Calu3 (cell line): ENCODE measurements at places on chromosomes 12 and 14. TPM values are rescaled to one million over a fixed set of nuclear protein-coding genes. Genes with fewer than 3 reads are reported as not detected.

- DNase-seq: peak; percentile 58
- peaks cover 20% of the 10 kb centered on the region for H3K4me1 ChIP-seq
- H3K27me3 ChIP-seq: peaks cover 85% of the 10 kb centered on the region
- peaks cover 18% of the 10 kb centered on the region for H3K36me3 ChIP-seq
- peak overlapping the region; percentile 64 for H3K4me3 ChIP-seq
These were observed 620 bp downstream of the MMP17 start for GRCh38 chr12:131828671-131829355.

GRCh38 chr12:67442896-67443295 lies 173.7 kb downstream of the CAND1 start:
- no peak overlapping the region for H3K27ac ChIP-seq
- DNase-seq: no peak
- H3K27me3 ChIP-seq: no peaks in the 10 kb centered on the region
- no peak overlapping the region for H3K4me3 ChIP-seq

Gene CEP83
- total RNA-seq: 28.3 and 28.9 TPM in 2 replicates

GRCh38 chr12:75766263-75767160 lies 255.1 kb upstream of the KRR1 start:
- H3K36me3 ChIP-seq: peaks cover 6% of the 10 kb centered on the region
- DNase-seq: peak; percentile 63
- peak overlapping the region; percentile 73 for H3K27ac ChIP-seq
- no peaks in the 10 kb centered on the region for H3K27me3 ChIP-seq

GRCh38 chr12:42524716-42525115 lies 64.8 kb downstream of the PRICKLE1 start:
- no peak overlapping the region for H3K27ac ChIP-seq
- H3K27me3 ChIP-seq: no peaks in the 10 kb centered on the region
- no peak for DNase-seq
- H3K4me1 ChIP-seq: no peaks in the 10 kb centered on the region

DNA sequence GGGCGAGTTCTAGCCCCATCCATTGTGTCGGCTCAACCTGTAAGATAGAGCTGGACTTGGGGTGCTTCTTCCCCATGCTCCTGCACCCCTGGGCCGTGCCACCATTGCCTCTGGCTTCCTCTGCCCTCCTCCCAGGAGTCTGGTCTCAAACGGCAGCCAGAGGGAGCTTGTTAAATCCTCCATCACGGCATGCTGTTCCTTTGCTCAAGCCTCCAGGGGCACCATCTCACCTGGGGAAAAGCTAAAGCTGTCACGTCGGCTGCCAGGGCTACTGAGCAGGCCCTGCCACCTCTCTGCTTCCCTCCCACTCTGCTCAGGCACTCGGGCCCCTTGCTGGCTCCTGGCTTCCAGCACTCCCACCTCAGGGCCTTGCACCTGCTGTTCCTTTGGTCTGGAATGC lies 140.4 kb downstream of the RBM19 start:
- no peaks in the 10 kb centered on the region for H3K4me1 ChIP-seq
- no peaks in the 10 kb centered on the region for H3K27me3 ChIP-seq
- H3K27ac ChIP-seq: no peak overlapping the region
- no peak for DNase-seq
- no peaks in the 10 kb centered on the region for H3K36me3 ChIP-seq
- no peak overlapping the region for H3K4me3 ChIP-seq

DNA sequence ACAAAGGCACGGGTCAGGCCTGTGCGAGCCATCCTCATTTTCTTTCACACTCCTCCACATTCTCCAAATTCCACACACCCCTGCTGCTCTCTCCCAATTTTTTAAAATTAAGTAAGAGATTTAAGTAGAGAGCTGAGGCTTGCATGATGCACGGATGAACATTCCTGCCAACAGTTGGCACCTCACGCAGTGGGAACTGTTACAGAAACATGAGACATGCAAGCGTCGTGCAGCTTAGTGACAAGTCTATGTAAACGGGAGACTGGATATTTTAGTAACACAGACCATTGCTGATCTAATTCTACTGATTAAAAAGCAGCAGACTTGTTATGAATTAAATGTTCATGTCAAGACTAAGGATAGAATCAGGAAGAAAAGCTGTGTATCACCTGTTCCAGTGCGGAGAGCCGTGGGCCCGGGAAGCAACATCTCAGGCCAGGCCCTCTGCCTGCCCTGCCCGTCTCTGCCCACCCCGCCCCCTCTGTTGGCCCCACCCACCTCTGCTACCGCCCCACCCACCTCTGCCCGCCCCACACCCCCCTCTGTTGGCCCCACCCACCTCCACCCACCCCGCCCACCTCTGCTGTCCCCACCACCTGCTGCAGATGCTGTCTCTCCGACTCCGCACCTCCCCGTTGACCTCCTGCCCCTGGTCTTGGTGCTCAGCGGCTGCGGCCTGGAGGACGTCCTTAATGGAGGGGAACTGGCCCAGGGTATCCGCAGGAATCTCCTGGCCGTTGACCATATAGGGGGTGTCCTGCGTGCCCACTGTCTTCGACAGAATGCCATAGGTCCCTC lies 21.2 kb downstream of the GOLGA3 start:
- no peak overlapping the region for H3K27ac ChIP-seq
- H3K36me3 ChIP-seq: peaks cover 89% of the 10 kb centered on the region
- DNase-seq: no peak
- no peak overlapping the region for H3K4me3 ChIP-seq
- H3K4me1 ChIP-seq: no peaks in the 10 kb centered on the region
- H3K27me3 ChIP-seq: no peaks in the 10 kb centered on the region

GRCh38 chr14:103499709-103500108 lies 22.9 kb downstream of the CKB start:
- no peak for DNase-seq
- peaks cover 5% of the 10 kb centered on the region for H3K4me1 ChIP-seq
- H3K4me3 ChIP-seq: no peak overlapping the region
- no peak overlapping the region for H3K27ac ChIP-seq

DNA sequence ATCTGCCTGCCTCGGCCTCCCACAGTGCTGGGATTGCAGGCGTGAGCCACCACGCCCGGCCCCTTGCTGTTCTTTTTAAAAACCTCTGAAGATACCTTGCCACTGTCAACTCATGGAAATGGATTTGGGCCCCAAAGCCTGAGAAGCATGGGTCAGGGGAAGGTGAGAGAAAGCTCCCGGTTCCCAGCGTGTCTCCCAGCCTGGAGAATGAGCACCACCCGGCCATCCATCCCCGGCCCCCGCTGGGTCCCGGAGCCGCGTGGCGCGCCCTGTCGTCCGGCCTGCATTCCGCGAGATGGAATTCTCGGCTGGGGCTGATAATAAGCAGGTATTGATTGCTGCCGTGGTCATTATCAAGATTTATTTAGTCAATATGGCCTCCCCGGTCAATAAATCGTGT lies 126.5 kb upstream of the MYL2 start:
- no peak overlapping the region for H3K4me3 ChIP-seq
- peaks cover 26% of the 10 kb centered on the region for H3K27me3 ChIP-seq
- H3K27ac ChIP-seq: no peak overlapping the region
- no peak for DNase-seq
- no peaks in the 10 kb centered on the region for H3K4me1 ChIP-seq

GRCh38 chr12:95694136-95694535 lies 96.4 kb downstream of the NTN4 start:
- H3K27ac ChIP-seq: peak overlapping the region; percentile 39
- peaks cover 7% of the 10 kb centered on the region for H3K36me3 ChIP-seq
- peaks cover 11% of the 10 kb centered on the region for H3K4me1 ChIP-seq

DNA sequence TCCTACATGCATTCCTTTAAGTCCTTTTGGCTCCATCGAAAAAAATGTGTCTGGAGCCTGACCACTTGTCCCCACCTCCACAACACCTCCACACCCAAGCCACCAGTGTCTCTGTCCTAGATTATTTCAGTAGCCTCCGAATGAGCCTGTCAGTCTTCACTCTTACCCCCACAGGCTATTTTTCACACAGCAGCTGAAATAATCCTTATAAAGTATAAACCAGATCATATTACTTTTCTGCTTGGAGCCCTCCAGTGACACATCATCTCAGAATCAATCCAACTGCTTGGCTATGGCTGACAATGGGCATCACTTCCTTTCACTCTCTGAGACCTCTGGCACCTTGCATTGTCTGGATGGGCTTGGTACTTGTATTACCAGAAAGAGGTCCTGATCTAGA lies 44.9 kb downstream of the BBS10 start:
- H3K27me3 ChIP-seq: no peaks in the 10 kb centered on the region
- H3K4me1 ChIP-seq: peaks cover 9% of the 10 kb centered on the region
- no peaks in the 10 kb centered on the region for H3K36me3 ChIP-seq
- DNase-seq: no peak

DNA sequence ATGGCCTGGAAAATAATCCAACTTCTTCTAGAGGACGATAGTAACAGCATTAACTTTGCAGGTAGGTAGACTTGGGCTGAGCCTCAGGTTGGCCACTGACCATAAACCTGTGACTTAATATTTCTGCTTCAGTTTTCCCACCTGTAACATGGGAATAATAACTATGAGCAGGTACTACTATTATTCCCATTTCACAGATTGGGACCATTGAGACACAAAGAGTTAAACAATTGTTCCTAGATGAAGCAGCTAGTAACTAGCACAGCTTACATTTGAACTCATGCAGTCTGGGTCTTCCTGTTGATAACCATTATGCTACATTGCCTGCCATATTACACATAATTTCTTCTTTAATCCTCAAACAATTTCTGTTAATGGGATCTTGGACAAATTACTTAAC lies 217.7 kb downstream of the NUAK1 start:
- H3K4me3 ChIP-seq: no peak overlapping the region
- no peak for DNase-seq
- H3K27me3 ChIP-seq: peaks cover 10% of the 10 kb centered on the region

Gene ALX1
- 2.5 and 2.9 TPM in 2 replicates for total RNA-seq

- no peaks in the 10 kb centered on the region for H3K4me1 ChIP-seq
- DNase-seq: no peak
- peaks cover 30% of the 10 kb centered on the region for H3K27me3 ChIP-seq
- no peak overlapping the region for H3K27ac ChIP-seq
- H3K36me3 ChIP-seq: no peaks in the 10 kb centered on the region
These were observed 9.1 kb downstream of the VWF start for GRCh38 chr12:6115389-6115788.

- H3K4me3 ChIP-seq: no peak overlapping the region
- no peak for DNase-seq
- H3K4me1 ChIP-seq: no peaks in the 10 kb centered on the region
- peaks cover 92% of the 10 kb centered on the region for H3K27me3 ChIP-seq
These were observed 80.0 kb downstream of the PRIMA1 start for GRCh38 chr14:93708311-93708734.

Gene ACSM4
- not detected in 2 replicates for total RNA-seq

Gene KIF26A
- total RNA-seq: 0.07 TPM in 2 replicates

Gene SERPINA1
- 167 and 235 TPM in 2 replicates for total RNA-seq

- H3K4me3 ChIP-seq: no peak overlapping the region
- DNase-seq: peak; percentile 26
- H3K27me3 ChIP-seq: no peaks in the 10 kb centered on the region
- H3K27ac ChIP-seq: peak overlapping the region; percentile 68
These were observed 45.6 kb downstream of the LTBP2 start for GRCh38 chr14:74566174-74567141.

Gene KRT72
- not detected in 2 replicates for total RNA-seq

Gene ABHD4
- 11.2 and 11.6 TPM in 2 replicates for total RNA-seq

DNA sequence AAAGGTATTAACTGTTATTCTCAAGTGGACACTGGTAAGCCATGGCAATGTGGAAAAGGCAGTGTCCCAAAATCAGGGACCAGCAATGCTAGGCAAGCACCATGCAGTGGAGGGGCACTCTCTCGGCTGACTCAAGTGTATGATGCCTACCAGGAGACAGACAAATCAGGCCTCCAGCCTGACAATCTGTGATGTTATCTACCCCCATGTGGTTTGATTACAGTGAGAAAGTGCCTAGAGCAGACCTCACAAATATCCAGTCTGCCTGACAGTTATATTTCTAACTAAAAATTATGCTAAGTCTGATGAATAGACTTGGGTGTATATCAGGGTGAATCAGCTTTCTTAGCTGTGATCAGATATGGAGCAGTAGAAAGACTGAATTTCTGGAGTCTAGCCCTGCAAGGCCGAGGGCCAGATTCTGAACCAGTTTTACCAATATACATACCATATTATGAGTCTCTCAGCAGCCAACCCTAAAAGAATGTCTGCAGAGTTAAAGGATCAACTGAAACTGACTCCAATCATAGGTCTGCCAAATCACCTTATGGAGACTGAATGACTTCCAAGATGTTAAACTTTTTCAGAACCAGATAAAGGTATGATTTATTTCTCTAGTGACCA lies 3.2 kb downstream of the PLBD1 start:
- H3K36me3 ChIP-seq: peaks cover 50% of the 10 kb centered on the region
- H3K4me3 ChIP-seq: no peak overlapping the region
- no peaks in the 10 kb centered on the region for H3K27me3 ChIP-seq
- H3K4me1 ChIP-seq: peaks cover 60% of the 10 kb centered on the region

Gene AQP6
- total RNA-seq: 0.86 and 0.94 TPM in 2 replicates

DNA sequence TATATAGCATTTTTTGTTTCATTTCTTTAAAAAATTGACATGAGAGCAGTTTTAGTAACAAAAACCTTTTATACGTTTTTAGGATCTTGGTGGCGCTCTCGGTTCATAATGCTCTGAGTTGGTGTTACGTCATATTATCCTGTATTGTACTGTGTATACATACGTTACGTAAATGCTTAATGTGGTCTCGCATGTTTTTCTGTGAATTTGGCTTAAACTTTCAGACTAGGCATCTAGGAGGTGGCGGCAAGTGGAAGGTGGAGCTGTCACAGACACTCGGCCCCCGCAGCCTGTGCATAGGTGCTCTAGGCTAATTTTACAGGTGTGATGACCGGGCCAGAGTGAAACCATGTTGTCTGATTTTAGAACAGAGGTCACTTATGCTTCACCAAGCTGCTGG lies 60.0 kb downstream of the PPP2R5C start:
- H3K4me1 ChIP-seq: peaks cover 15% of the 10 kb centered on the region
- peaks cover 13% of the 10 kb centered on the region for H3K36me3 ChIP-seq
- H3K4me3 ChIP-seq: no peak overlapping the region

DNA sequence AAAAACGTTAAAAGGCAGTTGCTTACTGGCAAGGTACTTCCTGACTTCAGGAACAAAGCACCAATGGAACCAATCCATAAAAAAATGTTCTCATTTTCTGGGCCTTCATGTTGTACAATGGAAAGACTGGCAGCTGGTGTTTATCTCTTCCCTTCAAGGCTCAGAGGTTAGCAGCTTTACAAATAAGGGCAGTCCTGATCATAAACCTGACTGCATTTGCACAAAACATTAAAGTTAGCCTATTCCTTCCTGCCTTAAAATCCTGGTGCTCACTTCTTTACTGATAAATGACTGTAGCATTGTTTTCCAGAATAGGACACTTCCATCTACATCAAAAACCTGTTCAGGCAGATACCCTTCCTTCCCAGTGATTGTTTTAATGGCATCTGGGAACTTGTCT lies 19.2 kb downstream of the IL26 start:
- no peaks in the 10 kb centered on the region for H3K4me1 ChIP-seq
- no peak overlapping the region for H3K27ac ChIP-seq
- H3K4me3 ChIP-seq: no peak overlapping the region
- DNase-seq: no peak
- H3K36me3 ChIP-seq: no peaks in the 10 kb centered on the region
- peaks cover 64% of the 10 kb centered on the region for H3K27me3 ChIP-seq

Gene IL22
- not detected in 2 replicates for total RNA-seq

Gene OLR1
- total RNA-seq: not detected in 2 replicates
